ENCODE measurements at places on chromosomes 11 and 22.
A peak's percentile ranks its signal among the peaks of the same experiment; 100 is the strongest.

- no peak for DNase-seq
Observed at GRCh38 chr22:38773363-38773946, 17.7 kb upstream of the SUN2 start.

DNA sequence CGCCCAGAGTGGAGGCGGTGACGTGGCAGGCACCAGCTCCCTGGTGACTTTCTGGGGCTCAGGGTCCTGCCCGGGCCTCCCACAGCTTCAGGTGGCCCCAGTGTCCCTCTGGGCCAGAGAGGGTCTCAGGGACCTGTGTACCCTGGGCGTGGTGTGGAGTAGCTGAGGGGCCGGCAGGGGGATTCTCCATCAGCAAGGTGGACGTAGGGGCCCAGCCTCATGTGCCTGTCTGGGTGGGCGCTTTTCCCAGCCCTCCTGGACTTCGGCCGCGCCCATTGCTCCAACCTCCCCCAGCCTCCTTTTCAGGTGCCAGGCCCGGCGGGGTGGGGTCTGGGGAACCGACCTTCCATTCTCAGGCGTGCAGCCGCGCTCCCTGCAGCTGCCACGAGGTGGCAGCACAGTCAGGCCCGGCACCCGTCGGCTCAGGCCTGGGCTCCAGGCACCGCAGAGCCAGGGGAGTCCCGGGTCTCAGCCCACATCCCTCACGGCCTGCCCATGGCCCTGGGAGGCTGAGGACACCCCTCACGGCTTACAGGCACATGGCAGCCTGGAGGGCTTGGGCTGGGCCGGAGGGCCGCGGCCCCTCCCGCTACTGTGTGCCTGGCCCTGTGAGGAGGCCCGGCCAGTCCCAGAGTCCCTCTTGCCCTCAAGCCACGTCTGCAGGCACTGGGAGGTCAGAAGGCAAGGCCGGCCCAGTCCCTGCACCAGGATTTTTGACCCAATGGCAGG is 19.9 kb upstream of the MUC5B start:
- peak; percentile 66 for DNase-seq

- no peak for DNase-seq
Observed at GRCh38 chr11:75740681-75741080, 23.0 kb downstream of the MOGAT2 start.

DNA sequence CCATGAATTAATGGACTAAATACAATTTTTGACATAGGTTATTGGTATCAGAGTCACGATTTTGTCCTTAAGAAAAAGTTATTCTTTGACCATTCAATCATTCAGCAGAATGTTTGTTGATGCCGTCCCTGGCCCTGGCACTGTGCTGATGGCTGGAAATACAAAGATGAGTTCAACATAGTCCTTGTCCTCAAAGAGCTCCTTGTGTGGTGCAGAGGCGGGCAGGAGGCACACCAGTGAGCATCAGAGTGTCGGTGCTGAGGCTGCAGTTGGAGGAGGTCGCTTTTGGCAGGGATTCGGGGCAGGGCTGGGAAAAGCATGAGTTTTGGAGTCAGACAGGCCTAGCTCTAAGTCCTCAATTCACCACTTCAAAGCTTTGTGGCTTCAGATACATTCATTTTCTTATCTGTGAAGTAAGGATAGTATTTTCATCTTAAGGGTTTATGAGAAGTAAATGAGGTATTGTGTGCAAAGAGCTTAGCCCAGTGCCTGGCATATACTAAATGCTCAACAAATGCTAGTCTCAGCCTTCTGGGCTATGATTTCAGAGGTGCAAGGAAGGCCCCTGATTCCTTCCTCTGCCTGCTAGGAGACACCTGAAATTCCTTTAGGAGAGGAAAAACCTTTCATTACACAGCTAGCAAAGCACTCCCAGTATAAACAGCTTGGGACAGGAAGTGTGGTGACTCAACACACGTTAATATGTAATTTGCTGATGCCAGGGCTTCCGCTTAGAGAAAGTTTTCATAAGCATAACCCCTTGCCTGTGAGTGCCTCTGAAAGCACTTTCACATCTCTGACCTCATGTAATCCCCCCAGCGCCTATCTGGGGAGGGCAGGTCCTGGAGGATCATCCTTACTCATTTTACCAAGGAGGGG is 113.8 kb downstream of the NECTIN1 start:
- no peak for DNase-seq

DNA sequence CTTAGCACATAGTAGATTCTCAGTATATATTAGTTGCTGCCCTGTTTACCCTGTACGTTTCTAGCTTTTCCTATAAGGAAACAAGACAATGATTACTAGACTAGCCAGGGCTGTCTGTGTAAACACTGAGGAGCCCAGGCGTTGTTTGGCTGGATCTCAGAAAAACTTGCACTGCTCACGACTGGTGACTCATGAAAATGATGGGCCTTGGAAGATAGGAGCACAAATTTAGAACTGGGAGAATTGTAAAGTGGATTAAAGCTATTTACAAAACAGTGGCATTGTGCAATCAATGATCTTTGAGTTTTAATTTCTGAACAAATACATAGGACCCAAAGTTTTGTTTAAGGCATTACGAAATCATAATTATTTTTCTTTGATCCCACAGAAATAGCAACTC is 276.9 kb downstream of the FAM76B start:
- DNase-seq: no peak

DNA sequence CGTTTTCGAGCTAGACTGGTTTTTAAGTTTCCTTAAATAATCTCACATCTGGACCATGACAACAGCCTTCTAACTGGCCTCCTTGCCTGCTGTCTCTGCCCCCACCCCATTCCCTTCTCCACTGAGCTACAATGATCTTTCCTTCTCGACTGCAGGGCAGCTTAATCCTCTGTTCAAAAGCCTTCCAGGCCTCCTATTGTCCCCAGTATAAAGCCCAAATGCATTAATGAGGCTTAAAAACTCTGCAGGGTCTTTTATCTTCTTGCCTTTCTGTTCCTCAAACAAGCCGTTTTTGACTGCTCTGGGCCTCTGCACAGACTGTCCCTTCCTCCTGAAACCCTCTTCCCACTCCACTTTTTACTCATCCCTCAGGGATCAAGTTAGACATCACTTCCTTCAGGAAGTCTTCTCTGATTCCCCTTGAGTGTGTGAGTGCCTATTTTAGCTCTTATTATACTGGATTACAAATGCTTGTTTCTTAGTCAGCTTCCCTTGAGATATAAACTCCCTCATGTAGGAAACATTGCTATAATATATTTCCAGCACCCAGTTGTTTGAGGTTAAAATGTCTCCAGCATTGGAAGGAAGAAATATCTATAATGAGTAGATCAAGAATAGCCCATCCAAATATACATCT is 23.6 kb upstream of the PAMR1 start:
- no peak for DNase-seq

GRCh38 chr11:1791912-1792311 is 28.2 kb upstream of the CTSD start:
- DNase-seq: no peak

Measured in activated T-cell treated with anti-CD3 and anti-CD28 coated beads for 48 hours (primary cell).